ENCODE measurements at places on chromosomes 7 and 10.

DNA sequence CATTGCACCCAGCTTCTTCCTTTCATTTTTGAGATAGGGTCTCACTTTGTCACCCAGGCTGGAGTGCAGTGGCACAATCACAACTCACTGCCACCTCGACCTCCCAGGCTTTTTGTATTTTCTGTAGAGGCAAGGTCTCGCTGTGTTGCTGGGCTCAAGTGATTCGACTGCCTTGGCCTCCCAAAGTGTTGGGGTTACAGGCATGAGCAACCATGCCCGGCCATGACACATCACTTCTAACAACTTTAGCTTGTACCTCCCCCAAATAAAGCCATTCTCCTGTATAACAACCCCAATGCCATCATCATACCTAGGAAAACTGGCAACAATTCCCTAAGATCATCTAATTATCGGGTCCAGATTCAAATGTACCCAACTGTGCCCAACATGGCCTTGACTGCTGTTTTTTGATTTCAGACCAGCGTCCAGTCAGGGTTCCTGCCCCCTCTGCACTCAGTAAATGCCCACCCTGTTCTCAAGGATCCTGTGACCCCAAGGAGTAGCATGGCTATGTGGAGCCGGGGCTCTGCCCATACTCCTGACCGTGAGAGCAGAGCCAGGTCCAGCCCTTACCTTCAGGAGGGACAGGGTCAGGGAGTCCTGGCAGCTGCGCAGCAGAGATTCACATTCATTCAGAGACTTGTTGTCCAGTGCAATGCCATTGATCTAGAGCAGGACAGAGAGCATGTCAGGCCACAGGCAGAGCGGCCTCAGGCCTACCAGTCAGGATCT is 102.6 kb downstream of the DLG5 start:
- DNase-seq: no peak

- no peak for DNase-seq
Observed at GRCh38 chr10:31288962-31289361, 30.1 kb upstream of the ZEB1 start.

DNA sequence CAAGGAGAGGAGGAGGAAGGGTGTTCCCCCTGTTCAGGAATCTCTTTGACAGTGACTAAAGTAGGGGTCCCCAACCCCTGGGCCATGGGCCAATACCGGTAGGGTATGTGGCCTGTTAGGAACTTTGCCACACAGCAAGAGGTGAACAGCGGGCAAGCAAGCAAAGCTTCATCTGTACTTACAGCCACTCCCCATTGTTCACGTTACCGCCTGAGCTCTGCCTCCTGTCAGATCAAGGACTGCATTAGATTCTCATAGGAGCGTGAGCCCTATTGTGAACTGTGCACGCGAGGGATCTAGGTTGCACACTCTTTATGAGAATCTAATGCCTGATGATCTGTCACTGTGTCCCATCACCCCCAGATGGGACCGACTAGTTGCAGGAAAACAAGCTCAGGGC is 201.6 kb downstream of the CAMK1D start:
- DNase-seq: no peak

- DNase-seq: no peak
Observed at GRCh38 chr7:142548978-142549377, 200.3 kb upstream of the PRSS1 start.

DNA sequence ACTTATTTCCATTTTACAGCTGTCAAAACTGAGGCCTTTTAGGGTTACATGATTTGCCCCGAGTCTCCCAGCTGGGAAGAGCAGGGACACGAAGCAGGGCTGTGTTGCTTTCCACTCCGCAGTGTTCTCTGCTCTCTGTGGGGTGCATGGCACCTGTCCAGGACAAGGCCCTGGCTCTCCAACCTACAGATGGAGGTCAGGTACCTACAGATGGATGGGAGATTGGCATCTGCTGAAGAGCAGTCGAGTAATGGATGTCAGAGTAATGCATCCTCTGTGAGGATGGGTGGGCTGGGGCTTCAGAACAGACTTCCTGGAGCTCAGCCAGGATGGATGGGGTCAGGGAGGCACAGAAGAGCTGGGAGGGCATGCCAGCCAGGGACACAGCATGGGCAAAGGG is 85.0 kb downstream of the EMX2 start:
- DNase-seq: no peak

All from colonic mucosa (tissue), 4 donors.